MV-4-11 (cell line): ENCODE measurements at places on chromosomes 6 and 20.
A peak's percentile ranks its signal among the peaks of the same experiment; 100 is the strongest.

DNA sequence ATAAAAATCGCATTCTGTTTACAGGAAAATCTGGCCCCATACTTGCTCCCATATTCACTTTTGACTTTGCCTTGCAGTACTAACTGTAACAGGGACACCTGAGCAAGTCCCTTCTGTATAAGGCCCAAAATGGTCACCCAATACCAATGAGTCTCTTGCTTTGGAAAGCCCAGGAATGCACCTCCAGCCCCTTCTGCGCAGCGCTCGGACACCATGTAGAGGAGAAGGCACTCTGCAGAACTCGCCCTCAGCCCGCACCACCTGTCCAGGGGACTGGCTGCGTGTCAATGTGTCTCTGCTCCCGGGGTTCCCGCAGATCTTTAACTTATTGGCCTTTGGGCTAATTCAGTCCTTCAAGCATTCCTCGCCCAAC, 746 bp upstream of the PRND start:
- DNase-seq = no peak

- DNase-seq = no peak
Observed at GRCh38 chr6:148516217-148516616, 173.6 kb downstream of the SASH1 start.

DNA sequence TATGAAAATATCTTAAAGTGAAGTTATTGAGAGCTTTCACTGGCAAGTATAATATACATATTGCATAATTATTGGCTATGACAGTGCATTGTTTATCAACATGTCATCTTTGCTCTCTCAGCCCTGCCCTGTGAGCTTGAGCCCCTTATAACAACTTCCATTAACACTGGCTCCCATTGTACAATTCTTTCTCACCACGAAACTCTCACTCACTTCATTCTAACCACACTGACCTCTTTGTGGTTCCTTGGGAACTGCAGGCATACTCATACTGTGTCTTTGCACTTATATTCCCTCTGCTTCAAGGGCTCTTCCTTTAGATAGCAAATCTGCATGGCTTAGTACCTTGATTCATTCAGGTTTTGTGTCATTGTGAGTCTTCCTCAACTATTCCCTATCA, 411.8 kb downstream of the CDKAL1 start:
- peak; percentile 59 for DNase-seq

DNA sequence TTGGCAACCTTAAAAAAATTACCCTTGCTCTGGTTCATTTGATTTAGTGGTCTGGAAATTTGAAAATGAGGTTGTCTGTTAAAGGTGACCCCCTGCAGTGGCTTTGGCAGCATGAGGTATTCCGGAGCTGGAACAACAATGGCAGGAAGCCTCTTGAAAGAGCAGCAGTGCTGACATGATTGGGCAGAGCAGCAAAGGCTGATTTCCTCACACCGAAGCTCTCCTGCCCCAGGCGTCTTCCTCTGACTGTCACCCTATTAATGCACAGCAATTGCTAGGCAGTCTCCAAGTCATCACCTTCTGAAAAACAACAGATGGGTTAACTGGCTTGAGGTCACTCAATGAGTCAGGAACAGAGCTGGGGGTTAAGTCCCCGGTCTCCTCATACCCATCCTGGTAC, 241.8 kb upstream of the MMS22L start:
- no peak for DNase-seq

DNA sequence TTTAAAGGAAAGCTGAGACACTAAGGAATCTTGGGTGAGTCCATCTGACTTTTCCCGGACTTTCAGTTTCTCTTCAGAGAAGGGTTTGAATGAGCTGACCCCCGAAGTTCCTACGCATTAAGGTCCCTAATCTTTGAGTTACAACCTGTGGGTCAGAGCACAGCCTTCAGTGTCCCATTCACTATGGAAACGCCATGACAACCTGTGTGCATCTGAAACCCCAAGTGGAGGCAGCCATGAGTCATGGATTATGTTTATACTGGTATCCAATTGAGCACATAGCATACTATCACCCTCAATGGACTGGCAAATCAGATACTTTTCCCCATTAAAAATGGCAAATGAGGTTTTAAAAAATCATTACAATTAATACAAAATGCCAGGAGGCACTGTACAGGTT, 11.4 kb downstream of the MYLK4 start:
- peak; percentile 13 for DNase-seq
